Liver (tissue), 10 donors: ENCODE measurements at places on chromosomes 1 and 21. TPM values are rescaled to one million over a fixed set of nuclear protein-coding genes. Genes with fewer than 3 reads are reported as not detected.

GRCh38 chr1:184462990-184463389 lies 76.2 kb downstream of the C1orf21 start:
- H3K4me3 ChIP-seq, result no peak overlapping the region
- H3K4me1 ChIP-seq, result no peaks in the 10 kb centered on the region
- no peaks in the 10 kb centered on the region for H3K27me3 ChIP-seq
- H3K27ac ChIP-seq, result no peak overlapping the region
- no peaks in the 10 kb centered on the region for H3K36me3 ChIP-seq

DNA sequence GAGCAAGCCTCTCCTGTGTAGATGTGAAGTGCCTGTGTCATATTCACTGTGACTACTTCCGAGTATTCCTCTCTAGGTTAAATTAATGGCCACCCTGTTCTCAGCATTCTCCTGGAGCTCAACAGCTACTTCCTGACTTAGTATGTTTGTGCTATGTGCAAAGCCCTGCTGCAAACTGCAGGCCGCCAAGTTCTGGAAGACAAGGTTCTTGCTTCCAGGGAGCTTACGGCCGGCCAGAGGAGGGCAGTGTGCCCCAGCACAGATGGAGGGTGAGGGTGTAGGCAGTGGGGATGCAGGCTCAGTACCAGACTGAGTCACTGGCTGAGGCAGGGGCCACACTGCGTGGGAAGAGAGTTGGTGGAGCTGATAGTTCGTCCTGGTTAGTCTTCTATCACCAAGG lies 43.2 kb downstream of the ELK4 start:
- no peaks in the 10 kb centered on the region for H3K36me3 ChIP-seq
- DNase-seq, result no peak
- no peaks in the 10 kb centered on the region for H3K27me3 ChIP-seq
- H3K4me1 ChIP-seq, result peaks cover 8% of the 10 kb centered on the region

DNA sequence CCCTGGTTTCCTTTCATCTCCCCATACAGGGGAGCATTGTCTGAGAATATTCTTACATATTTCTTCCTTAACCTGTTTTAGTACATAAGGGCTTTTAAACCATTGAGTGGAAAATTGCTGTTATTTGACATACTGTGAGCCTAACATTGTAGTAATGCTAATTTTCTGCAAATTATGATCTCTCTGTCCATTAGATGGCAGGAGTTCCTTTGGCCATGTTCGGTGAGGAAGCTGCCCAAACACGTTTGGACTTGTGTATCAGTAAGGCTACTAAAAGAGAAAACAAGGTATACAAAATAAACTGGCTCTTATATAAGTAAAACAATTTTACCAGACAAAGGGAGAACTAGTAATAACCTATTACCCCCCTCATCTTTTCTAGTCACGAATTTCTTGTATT lies 29.2 kb downstream of the CDC7 start:
- no peaks in the 10 kb centered on the region for H3K4me1 ChIP-seq
- H3K36me3 ChIP-seq, result no peaks in the 10 kb centered on the region

DNA sequence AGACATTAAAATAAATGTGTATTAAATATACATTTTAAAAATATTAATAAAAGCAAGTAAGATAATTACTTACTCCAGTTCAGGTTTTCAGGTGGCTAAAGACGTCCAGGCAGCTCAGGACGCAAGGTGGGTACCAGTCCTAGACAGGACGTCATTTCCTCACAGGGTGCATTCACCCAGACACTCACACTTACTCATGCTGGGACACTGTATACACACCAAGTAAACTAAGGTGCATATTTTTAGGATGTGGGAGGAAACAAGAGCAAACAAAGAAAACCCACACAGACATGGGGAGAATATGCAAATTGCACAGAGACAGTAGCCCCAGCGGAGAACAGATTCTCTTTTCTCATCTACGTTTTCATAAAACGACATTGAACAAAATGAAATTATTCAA lies 457.9 kb downstream of the BRINP3 start:
- H3K4me3 ChIP-seq, result no peak overlapping the region
- no peak for DNase-seq
- H3K27ac ChIP-seq, result no peak overlapping the region
- no peaks in the 10 kb centered on the region for H3K27me3 ChIP-seq
- H3K36me3 ChIP-seq, result no peaks in the 10 kb centered on the region

DNA sequence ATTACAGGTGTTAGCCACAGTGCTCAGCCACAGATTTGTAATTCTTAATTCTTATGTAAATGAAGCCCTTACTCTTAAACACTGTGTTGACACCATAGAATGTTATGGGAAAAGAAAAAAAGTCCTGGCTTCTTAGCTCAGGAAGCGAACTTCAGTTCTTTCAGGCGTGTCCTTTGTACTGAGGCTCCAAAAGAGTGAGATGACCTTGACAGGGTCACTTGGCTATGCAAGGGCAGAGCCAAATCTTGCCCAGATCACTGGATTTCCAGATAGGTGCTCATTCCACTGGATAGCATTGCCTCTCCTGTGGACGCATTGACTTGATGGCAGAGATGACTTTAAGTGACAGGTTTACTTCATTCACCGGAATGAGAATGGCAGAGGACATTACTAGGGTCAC lies 4.8 kb downstream of the NFYC start:
- peaks cover 34% of the 10 kb centered on the region for H3K4me1 ChIP-seq
- H3K27ac ChIP-seq, result no peak overlapping the region
- H3K27me3 ChIP-seq, result no peaks in the 10 kb centered on the region
- no peaks in the 10 kb centered on the region for H3K36me3 ChIP-seq

DNA sequence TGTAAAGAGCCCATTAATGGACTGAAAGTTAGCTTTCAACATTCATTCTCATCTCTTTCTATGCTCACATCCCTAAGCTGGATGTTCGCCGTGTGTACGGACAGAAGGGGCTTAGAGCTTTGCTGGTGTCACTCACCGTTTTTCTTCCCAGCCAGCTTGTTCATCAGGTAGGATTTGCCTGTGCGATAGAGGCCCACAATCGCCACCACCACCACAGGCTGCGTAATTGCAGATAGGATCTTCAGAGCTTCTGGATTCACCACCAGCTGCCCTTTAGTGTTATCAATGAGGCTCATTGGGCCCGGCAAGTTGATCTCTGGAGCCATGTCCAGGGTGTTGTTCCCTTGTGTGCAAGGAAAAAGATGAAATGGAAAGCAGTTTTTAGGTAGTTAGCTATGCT lies 4.3 kb downstream of the GBP2 start:
- no peak for DNase-seq
- H3K27ac ChIP-seq, result no peak overlapping the region
- no peak overlapping the region for H3K4me3 ChIP-seq
- peaks cover 2% of the 10 kb centered on the region for H3K4me1 ChIP-seq
- H3K27me3 ChIP-seq, result no peaks in the 10 kb centered on the region

GRCh38 chr1:75811211-75811981 lies 14.7 kb downstream of the MSH4 start:
- H3K36me3 ChIP-seq, result no peaks in the 10 kb centered on the region
- no peak for DNase-seq
- no peaks in the 10 kb centered on the region for H3K27me3 ChIP-seq

DNA sequence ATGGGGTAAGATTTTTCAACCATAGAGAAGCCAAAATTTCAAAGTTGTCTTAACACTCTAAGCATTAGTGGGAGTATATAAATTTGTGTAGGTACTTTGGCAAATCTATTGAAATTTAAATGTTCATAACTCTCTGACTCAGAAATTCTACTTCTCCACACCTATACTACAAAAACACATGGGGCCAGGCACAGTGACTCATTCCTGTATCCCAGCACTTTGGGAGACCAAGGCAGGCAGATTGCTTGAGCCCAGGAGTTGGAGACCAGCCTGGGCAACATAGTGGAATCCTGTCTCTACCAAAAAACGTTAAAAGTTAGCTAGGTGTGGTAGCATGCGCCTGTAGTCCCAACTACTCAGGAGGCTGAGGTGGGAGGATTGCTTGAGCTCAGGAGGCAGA lies 41.3 kb upstream of the RAVER2 start:
- no peaks in the 10 kb centered on the region for H3K36me3 ChIP-seq
- no peaks in the 10 kb centered on the region for H3K27me3 ChIP-seq
- no peak for DNase-seq
- no peak overlapping the region for H3K27ac ChIP-seq
- H3K4me1 ChIP-seq, result no peaks in the 10 kb centered on the region
- H3K4me3 ChIP-seq, result no peak overlapping the region

DNA sequence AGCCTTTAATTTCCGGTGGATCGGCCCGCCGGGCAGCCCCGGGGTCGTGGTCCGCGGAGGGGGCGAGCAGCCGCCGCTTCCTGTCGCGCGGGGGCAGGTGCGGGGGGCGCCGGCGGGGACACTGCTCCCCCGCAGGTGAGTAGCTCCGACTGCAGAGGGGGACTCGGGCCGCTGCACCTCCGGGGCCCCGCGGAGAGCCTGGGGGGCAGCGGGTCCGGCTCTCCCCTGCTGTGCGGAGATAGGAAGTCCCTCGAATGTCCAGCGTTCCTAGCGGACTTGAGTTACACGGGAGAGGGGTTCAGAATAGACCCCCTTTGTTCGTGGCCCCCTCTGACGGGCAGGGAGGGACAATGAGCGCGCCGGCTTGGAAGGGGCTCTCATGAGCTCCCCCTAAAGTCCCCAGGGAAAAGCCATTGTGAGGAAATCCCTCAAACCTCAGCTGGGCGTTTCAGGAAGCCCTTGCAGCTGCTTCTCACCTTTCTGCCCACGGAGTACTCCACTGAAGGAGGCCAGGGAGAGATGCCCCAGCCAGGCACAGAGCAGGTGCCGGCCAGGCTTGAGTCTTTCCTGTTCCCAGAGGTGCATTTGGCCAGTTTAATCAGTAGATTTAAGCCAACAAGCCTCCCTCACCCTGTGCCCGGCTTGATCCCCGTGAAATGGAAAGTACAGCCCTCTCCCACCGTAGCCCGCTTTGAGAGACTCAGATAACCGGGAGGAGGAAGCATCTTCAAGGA lies 925 bp downstream of the PDE9A start:
- no peak overlapping the region for H3K27ac ChIP-seq
- H3K27me3 ChIP-seq, result no peaks in the 10 kb centered on the region
- no peak for DNase-seq
- no peaks in the 10 kb centered on the region for H3K36me3 ChIP-seq
- peak overlapping the region; percentile 25 for H3K4me3 ChIP-seq
- peaks cover 4% of the 10 kb centered on the region for H3K4me1 ChIP-seq

- no peak for DNase-seq
- no peak overlapping the region for H3K4me3 ChIP-seq
- H3K27me3 ChIP-seq, result no peaks in the 10 kb centered on the region
- H3K4me1 ChIP-seq, result no peaks in the 10 kb centered on the region
- peak overlapping the region; percentile 37 for H3K27ac ChIP-seq
Measured at GRCh38 chr1:7479571-7479970, 291.5 kb upstream of the VAMP3 start.

GRCh38 chr1:214028649-214029406 lies 41.1 kb downstream of the PROX1 start:
- peaks cover 47% of the 10 kb centered on the region for H3K4me1 ChIP-seq
- H3K4me3 ChIP-seq, result no peak overlapping the region
- H3K27ac ChIP-seq, result peak overlapping the region; percentile 34
- peaks cover 13% of the 10 kb centered on the region for H3K36me3 ChIP-seq
- no peaks in the 10 kb centered on the region for H3K27me3 ChIP-seq

DNA sequence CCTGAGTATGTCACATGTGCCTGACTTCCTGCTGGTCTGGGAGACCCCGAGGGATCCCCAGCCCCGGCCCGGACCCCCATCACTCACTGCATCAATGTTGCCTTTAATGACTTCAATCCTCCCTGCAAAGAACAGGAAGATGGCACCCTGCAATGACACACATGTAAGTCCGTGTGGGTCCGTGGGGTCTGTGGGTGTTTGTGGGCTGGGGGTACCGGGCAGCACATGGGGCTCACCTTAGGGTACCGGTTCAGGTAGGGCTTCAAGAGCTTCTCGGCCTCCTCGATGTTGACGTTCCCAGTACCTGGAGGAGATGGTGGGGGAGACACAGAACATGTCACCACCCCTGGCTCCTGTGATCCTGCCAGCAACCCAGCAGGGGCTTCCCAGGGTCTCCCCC lies 28.1 kb downstream of the TTC39A start:
- H3K4me1 ChIP-seq, result peaks cover 9% of the 10 kb centered on the region
- H3K27me3 ChIP-seq, result no peaks in the 10 kb centered on the region
- no peak overlapping the region for H3K27ac ChIP-seq

GRCh38 chr1:154683820-154684219 lies 75.8 kb upstream of the ADAR start:
- no peaks in the 10 kb centered on the region for H3K27me3 ChIP-seq
- H3K27ac ChIP-seq, result no peak overlapping the region
- H3K4me1 ChIP-seq, result no peaks in the 10 kb centered on the region
- no peak for DNase-seq
- H3K36me3 ChIP-seq, result no peaks in the 10 kb centered on the region
- no peak overlapping the region for H3K4me3 ChIP-seq

DNA sequence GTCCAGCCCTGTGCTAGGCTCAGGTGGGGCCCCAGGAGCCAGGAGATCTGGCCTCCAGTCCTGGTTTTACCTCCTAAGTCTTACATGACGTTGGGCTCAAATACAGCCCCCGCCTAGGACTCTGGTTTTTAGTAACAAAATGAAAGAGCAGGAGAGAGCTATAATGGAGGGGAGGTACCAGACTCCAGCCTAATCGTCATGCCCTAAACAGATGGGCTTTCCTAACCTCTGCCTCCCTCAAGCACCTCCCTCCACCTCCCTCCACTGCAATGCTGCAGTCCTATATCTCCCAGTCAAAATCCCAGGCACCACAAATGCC lies 28.6 kb downstream of the TTC39A start:
- H3K4me1 ChIP-seq, result peaks cover 14% of the 10 kb centered on the region
- no peak overlapping the region for H3K27ac ChIP-seq
- H3K36me3 ChIP-seq, result no peaks in the 10 kb centered on the region
- H3K4me3 ChIP-seq, result no peak overlapping the region
- no peaks in the 10 kb centered on the region for H3K27me3 ChIP-seq
- no peak for DNase-seq

GRCh38 chr1:107997866-107998265 lies 32.9 kb upstream of the VAV3 start:
- H3K4me1 ChIP-seq, result no peaks in the 10 kb centered on the region
- H3K4me3 ChIP-seq, result no peak overlapping the region
- H3K27ac ChIP-seq, result no peak overlapping the region
- DNase-seq, result no peak

DNA sequence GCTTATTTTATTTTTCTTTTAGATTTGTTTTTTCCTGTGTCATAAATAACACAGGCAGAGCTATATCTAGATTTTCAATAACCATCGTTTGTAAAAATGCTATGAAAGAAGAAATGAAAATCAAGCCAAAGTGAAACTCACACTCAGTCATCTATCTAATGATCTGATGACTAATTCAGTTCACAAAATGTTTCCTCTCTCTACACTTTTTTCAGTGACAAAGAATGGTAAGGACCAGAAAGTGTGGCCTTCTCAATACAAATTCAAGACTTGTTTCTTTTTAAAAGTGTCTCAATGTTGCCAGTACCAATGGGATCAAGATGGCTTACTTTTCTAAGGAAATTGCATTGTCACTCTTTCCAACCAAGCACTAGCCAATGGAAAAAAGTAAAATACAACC lies 282.8 kb upstream of the PKN2 start:
- H3K36me3 ChIP-seq, result no peaks in the 10 kb centered on the region
- H3K4me3 ChIP-seq, result no peak overlapping the region
- DNase-seq, result no peak
- no peaks in the 10 kb centered on the region for H3K4me1 ChIP-seq
- H3K27me3 ChIP-seq, result no peaks in the 10 kb centered on the region
- H3K27ac ChIP-seq, result no peak overlapping the region

GRCh38 chr1:168470901-168471431 lies 72.8 kb downstream of the XCL2 start:
- no peaks in the 10 kb centered on the region for H3K27me3 ChIP-seq
- no peak overlapping the region for H3K4me3 ChIP-seq
- no peaks in the 10 kb centered on the region for H3K36me3 ChIP-seq
- no peak overlapping the region for H3K27ac ChIP-seq
- no peak for DNase-seq

GRCh38 chr1:220877377-220878095 lies 1.7 kb upstream of the HLX start:
- H3K27me3 ChIP-seq, result no peaks in the 10 kb centered on the region
- no peak overlapping the region for H3K4me3 ChIP-seq
- H3K4me1 ChIP-seq, result peaks cover 53% of the 10 kb centered on the region
- no peak for DNase-seq
- no peaks in the 10 kb centered on the region for H3K36me3 ChIP-seq

Gene HUNK
- 0.92 TPM for total RNA-seq

Gene KRTAP19-1
- not detected for total RNA-seq

Gene ATP6V1G3
- total RNA-seq, result not detected

Gene TSACC
- total RNA-seq, result 0.28 TPM
